Left ventricle myocardium inferior (tissue), 1 donor: ENCODE measurements at places on chromosomes 5 and 9.

DNA sequence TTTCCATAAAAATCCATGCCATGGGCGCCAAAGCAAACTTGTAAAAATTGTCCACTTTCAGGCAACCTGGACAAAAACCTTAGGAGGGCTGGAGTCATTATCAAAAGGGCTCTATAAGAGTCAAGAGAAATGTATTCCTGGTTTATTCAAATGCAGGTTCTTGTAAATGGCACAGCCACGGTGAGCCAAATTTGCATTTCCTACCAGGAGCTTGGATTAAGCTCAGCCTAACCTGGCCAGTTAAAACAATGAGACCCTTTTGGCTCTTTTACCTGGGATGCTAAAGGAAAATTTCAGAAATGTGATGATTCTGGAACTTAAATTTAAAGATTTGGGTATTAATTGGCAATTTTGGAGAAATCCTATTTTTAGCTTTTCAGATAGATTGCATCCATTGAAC, 8.9 kb upstream of the ZNF474 start:
- DNase-seq: no peak

GRCh38 chr9:28624771-28625170, 1051.5 kb upstream of the C9orf72 start:
- DNase-seq: no peak

DNA sequence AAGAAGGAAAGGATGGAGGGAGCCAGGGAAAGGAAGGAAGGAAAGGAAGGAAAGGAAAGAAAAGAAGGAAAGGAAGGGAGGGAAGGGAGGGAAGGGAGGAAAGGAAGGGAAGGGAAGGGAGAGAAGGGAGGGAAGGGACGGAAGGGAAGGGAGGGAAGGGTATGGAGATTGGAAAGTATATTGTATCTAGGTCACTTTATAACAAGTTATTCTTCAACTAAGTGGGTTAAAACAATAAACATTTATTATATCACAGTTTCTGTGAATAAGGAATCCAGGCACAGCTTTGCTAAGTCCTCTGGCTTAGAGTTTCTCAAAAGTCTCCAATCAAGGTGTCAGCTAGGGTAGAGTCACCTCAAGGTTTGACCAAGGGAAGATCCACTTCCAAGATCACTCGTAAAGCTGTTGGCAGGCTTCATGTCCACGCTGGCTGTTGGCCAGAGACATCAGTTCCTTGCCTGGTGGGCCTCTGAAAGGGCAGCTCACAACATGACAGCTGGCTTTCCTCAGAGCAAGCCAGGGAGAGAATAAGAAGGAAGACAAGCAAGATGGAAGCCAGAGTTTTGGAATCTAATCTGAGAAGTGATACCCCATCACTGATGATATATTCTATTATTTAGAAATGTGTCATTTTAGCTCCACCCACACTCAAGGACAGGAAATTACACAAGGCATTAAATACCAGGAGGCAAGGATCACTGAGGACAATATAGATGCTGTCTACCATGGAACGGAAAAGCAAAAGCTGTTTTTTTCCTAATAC, 105.1 kb downstream of the DEPDC1B start:
- DNase-seq: no peak

GRCh38 chr5:6508931-6509330, 60.3 kb downstream of the UBE2QL1 start:
- DNase-seq: peak; percentile 25
